ENCODE measurements at places on chromosomes 7 and 10.

GRCh38 chr10:13268310-13268709, 31.6 kb downstream of the PHYH start:
- no peak for DNase-seq

- DNase-seq, result no peak
These were observed 27.4 kb upstream of the PSMG3 start for GRCh38 chr7:1597066-1597760.

DNA sequence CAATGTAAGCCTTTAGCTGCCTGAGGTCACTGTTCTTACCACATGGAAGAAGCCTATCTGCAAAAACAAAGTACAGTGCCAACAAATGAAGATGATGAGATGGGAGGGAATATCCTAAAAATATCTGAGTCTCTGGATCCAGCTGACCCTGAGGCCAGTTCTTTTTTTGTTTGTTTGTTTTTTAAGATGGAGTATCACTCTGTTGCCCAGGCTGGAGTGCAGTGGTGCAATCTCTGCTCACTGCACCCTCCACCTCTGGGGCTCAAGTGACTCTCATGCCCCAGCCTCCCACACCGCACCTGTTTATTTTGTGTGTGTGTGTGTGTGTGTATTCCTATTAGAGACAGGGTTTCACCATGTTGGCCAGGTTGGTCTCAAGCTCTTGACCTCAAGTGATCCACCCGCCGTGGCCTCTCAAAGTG, 44.9 kb downstream of the HYCC1 start:
- no peak for DNase-seq

- no peak for DNase-seq
These were observed 513.6 kb downstream of the HTR7 start for GRCh38 chr10:90344226-90344625.

DNA sequence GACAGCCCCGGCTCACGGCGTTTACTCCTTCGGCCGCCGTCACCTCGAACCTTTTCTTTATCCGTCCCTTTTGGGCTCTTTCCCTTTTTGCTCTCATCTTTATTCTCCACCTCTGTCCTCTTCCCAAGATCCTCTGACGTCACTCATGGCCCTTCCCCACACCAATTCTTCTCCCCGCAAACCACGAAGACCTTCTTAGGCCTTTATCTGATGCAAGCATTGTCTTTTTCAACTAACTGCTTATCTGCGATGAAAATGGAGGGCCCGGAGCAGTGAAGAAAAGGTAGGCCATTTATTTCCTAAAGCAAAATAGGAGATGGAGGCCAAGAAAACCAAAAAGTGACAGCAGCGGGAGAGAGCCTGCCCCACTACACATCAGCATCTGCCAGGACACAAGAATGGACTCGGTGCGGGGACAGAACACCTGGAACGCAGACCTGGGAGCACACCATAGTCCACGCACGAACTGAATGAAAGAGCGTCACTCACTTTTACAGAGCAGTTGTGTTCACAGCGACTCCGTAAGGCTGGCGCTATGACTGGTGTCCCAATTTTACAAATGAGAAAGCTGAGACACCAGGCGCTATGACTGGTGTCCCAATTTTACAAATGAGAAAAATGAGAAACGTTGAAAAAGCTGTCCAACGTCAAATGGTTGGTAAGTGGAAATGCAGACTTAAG, 45.3 kb downstream of the ZNF777 start:
- no peak for DNase-seq

GRCh38 chr7:101890749-101891523, 73.5 kb downstream of the CUX1 start:
- no peak for DNase-seq

GRCh38 chr7:157539521-157539920, 202.7 kb downstream of the DNAJB6 start:
- DNase-seq, result no peak

DNA sequence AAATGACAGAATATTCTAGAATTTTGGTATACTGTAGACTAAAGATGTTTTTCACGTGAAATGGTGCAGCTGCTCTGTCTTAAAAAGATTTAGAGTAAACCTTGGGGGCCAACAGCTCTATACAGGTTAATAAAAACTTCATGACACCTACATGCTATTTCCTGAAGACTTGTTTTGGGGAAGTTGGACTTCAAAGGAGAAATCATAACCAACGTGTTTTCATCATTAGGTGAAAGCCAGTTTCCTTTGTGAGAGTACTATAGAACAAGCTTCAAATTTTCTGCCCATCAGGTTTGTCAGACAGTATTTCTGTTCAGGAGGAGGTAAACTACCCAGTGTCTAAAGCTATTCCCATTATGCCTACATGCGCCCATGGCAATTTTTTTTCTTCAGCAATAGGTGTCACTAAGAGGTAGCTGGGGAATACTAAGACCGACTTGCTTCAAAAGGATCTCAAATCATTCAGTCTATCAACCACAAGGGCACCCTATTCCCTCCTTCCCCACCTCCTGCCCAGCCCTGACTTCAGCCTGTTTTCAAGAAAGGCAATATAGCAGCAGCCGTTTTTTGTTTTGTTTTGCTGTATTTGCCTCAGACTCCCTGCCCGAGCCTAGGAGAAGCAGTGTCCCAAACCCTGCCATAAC, 237.3 kb upstream of the SP8 start:
- DNase-seq, result no peak

GRCh38 chr10:95537542-95537927, 23.6 kb downstream of the SORBS1 start:
- DNase-seq, result no peak

DNA sequence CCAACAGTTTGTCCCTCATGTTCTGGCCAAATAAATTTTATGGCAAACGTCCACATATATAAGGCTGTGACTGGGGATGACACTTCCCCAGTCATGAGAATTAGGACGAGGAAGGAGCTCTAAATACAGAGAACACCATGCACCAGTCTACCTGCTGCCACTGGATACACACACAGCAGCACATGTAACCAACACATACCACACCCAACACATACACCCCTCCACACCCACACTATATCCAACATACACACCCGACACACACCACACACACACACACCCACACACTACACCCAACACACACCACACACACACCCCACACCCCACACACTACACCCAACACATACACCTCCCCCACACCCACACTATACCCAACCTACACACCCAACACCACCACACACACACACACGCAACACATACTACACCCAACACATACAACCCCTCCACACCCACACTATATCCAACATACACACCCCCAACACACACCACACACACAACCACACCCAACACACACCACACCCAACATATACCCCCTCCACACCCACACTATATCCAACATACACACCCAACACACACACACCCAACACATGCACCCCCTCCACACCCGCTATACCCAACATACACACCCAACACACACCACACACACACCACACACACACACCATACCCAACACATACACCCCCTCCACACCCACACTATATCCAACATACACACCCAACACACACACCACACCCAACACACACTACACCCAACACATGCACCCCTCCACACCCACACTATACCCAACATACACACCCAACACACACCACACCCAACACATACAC, 74.1 kb downstream of the HIPK2 start:
- DNase-seq, result no peak

DNA sequence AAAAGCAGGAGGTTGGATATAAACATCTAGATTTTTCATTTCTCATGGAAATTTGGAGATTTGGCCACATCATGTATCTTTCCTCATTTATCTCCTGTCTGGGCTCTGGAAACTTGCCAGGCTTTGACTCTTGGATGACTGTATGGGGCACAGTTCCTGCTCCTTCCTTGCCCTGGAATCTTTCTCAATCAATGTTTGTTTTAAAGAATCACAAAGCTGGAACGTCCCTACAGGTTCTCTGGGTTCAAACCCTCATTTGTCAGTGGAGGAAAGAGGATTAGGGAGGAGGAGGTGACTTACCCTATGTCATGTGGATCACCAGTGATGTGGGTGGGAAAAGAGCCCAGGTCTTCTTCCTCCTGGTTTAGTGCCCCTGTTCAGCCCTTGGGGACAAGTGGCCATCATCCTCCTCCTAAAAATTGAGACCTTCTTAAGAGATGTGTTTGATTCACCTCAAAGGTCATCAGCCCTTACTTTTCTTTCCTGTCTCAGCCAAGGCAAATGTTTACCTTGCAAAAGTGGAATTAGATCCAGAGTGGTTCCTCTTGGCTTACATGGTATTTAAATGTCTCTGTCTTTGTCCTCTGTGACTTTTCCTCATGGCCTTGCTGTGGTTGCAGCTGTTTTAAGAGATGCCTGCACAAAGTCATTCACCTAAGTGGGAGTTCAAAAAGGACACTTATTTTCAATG, 38.8 kb upstream of the PDZD8 start:
- no peak for DNase-seq

Data from AG09309 (cell line).